ENCODE measurements at places on chromosomes 5 and 9.

GRCh38 chr5:82183828-82184227 lies 94.3 kb downstream of the RPS23 start:
- no peak for DNase-seq

DNA sequence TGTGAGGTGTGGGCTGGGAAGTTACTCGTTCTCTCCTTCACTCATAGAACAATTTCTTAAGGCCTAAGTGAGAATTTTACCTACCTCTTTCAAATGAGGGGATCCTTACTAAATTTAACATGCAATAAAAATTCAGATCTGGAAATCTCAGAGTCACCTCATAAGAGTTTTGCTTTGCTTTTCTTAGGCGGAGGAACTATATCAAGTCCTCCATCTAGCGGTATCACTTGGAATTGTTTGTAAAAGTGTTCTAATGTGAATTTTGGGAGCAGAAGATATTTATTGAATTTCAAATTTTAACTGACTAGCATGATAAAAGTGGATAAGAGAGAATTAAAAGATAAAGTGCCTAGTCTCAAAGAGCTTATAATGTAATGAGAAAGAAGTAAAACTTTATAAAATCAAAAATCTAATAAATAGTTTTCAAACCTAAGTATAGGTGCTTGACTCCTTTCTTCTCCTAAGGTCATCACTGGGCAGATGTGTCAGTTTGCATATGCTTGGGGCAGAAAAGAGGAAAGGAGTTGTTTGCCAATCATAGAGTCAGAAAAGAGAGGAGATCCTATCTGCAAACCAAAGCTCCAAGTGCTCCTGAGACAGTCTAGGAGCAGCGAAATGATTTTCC lies 145.7 kb upstream of the DAB2 start:
- DNase-seq: peak; percentile 60

DNA sequence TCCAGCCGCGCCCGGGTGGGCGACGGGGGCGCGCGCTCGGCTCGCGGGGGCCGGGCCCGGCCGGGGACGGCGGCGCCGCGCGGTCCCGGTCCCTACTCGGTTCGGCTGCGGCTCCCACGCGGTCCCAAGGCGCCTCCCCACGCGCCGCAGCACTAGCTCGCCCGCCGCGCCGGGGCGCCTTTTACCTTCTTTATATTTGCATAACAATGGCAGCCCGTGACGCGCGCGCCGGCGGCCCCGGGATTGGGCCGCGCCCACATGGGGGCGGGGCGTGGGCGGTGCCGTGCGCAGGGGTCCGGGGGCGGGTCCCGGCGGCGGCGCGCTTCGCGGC lies at the start of gene NRARP:
Gene NRARP (minus strand): TSS at position 154 of the 331 bp plus-strand sequence. CDS start 343 bp downstream, outside the sequence.
- peak; percentile 73 for DNase-seq

GRCh38 chr9:110623462-110624025 lies 44.0 kb upstream of the SVEP1 start:
- peak; percentile 58 for DNase-seq

- DNase-seq: peak; percentile 32
These were observed 95.6 kb upstream of the ZNF608 start for GRCh38 chr5:124841829-124842712.

DNA sequence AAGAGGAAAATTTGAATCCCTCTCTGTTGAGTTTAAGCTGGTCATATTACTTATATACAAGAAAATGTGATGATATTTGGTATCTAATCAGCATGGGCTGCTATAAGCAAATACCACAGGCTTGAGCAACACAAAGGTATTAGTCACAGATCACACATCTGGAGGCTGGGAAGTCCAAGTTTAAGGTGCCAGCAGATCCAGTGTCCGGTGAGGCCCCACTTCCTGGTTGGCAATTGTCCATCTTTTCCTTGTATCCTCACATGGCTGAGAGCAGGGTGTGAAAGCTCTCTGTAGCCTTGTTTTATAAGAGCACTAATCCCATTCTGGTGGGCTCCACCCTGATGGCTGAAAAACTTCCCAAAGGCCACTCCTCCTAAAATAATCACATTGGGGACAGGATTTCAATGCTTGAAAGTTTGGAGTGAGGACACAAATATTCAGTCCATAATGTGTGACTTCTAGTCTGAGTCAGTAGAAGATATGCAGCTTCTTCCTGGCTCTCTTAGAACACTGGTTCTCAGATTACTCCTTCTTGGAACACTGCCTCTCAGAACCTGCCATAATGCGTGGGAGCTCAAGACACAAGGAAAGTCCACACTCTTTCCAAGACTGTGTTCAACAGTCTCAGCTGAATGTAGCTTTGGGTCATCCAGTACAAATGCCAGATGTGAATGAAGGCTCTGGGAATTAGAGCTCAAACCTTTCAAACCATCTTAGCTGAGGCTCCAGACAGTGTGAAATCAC lies 124.1 kb downstream of the PRDM9 start:
- DNase-seq: no peak

DNA sequence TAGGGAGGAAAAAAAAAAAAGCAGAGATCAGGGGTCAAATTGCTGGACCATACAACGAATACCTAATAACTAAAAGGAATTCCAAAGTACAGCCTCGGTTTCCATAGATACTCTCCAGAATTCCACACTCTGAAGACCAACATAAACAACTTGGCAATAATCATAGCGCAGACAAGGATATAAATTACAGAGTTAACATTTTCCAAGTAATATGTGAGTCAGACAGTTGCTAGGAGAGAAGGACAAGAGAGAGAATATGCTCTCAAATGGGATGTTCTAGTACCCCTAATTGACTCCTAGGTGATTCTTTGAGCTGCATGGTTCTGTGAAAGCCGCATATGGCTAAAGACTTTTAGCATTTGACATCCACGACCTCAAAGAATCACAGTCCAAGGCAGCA lies 165.2 kb downstream of the FRMD3 start:
- DNase-seq: no peak

Data from fibroblast of skin of back (primary cell).